Left lobe of liver (tissue), 2 donors: ENCODE measurements at places on chromosomes 12 and 14. TPM values are rescaled to one million over a fixed set of nuclear protein-coding genes. Genes with fewer than 3 reads are reported as not detected.

Gene TMEM30B
- 10.5 TPM for total RNA-seq

Gene COCH
- total RNA-seq = 0.33 TPM

Gene KRT6A
- total RNA-seq = not detected

DNA sequence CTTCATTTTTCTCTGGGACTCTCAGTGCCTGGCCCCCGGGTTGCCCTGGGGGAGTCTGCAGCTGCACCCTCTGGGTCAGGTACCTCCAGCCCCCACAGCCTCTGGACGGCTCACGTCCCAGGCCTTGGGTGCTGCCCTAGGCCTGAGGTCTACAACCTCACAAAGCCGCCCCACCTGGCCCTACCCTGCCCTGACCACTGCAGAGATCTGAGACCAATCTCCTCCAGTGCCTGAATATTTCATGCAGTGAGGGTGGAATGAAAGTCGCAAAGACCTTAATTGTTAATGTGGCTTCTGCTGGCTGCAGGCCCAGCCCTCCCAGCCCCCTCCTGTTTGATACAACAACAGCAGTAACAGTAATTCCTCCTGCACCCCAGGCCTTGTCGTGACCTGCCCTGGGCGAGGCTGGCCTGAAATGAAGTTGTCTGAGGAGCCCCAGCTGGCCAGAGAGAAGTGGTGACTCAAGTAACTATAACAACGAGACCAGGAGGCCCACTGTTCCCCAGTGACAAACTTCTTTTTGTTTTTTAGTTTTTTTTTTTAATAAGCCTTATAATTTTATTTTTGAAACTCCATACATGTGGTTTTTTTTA, 8.8 kb upstream of the CCDC85C start:
- no peak for DNase-seq

DNA sequence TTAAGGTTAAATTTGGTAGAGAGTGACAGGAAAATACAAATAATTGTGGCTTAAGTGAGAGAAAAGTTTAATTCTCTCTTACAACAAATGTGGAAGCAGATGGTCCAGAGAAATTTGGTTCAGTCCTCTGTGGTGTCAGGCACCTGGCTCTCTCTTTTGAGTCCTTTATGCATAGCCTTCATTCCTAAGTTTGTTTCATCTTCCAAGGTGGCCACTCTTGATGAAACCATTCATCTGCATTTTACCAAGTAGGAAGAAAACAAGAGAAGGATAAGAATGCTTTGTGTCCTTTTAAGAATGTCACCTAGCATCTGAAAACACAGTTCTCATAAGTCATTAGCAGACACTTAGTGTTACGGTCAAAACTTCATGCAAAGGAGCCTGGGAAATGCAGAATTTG, 442.5 kb downstream of the CCER1 start:
- DNase-seq = no peak

Gene TMEM63C
- total RNA-seq = 0.35 TPM

DNA sequence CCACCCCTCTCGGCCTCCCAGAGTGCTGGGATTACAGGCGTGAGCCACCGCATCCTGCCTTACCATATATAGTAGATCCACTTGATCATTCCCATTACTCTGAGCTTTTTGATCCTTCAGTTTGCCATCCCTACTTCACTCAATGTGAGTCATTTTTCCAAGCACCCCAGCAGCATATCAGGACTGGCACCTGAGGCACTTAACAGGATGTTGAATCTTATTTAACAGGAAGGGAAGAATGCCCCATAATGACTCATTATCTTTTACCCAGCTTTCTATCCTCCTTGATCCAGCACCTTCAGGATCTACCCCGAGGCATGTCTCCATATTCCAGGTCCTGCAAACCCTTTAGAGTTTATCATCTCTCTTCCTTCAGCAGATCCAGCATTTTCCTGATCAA, 84.9 kb upstream of the CMKLR1 start:
- DNase-seq = no peak

Gene CCDC38
- total RNA-seq = 0.93 TPM

Gene CAPRIN2
- 7.2 TPM for total RNA-seq

- no peak for DNase-seq
These were observed 111.0 kb downstream of the BEGAIN start for GRCh38 chr14:100476012-100476822.

GRCh38 chr12:50100561-50100960, 3.2 kb upstream of the GPD1 start:
- DNase-seq = no peak

Gene CAPZA3
- total RNA-seq = 0.33 TPM

GRCh38 chr14:70692210-70692609, 50.5 kb downstream of the TTC9 start:
- no peak for DNase-seq

- no peak for DNase-seq
These were observed 61.6 kb downstream of the SH2B3 start for GRCh38 chr12:111467092-111467856.

Gene NOS1
- total RNA-seq = 0.08 TPM

- DNase-seq = no peak
These were observed 133.5 kb downstream of the OTOGL start for GRCh38 chr12:80232837-80233236.

Gene ACSM4
- not detected for total RNA-seq

Gene RPS6KL1
- 4.6 TPM for total RNA-seq

DNA sequence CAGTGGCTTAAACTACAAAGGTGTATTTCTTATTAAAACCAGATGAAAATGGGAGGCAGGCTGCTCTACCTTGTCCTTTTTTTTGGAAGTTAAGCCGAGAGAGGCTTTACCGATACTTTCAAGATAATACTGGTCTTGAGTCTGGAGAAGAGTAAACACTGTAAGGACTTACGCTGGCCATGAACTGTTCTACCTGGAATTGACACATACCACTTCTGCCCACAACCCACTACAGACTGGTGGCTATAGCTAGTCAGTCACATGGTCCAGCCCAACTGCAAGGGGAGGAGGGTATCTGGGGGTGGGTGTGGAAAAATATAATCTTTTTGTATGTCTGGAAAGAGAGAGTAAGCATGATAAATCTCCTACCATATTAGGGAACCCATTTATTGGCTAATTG, 4.4 kb upstream of the FUT8 start:
- DNase-seq = no peak

DNA sequence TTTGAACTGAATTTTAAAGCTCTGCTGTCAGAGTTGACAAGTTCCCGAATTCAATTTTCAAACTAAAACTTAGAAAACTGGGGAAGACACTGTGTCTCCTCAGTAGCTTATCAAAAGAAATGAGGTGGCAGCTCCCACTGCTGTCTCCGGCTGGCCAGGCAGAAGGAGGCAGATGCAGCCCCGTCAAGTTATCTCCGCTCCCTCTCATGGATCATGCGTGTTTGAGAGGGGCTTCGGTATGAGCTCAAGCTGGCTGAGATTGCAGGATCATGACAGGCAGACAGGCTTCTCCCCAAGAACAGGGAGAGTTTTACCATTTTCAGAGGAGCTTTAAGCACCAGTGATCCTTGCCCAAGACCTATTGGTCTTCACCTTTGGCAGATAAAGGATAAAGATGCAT, 88.8 kb downstream of the NEDD1 start:
- DNase-seq = no peak

Gene LMO3
- 0.15 TPM for total RNA-seq

GRCh38 chr12:111901182-111901581, 59.2 kb downstream of the MAPKAPK5 start:
- DNase-seq = no peak

DNA sequence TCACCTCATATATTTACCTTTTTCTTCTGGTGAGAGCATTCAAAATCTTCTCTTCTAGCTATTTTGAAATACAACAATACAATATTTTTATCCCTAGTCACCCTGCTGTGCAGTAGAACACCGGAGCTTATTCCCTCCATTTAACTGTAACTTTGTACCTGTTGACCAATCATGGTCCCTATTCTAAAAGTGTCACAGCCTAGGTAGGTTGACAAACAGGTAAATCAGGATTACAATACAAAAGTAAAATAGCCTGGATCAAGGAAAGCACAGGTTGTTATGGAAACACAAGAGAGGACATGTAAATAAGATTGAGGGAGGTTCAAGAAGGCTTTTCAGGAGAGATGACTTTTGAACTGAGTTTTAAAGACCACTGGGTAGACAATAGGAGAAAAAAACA, 670.9 kb downstream of the DIO2 start:
- DNase-seq = no peak

GRCh38 chr14:25116607-25117006, 66.7 kb upstream of the STXBP6 start:
- DNase-seq = no peak

Gene KLHL28
- 6.2 TPM for total RNA-seq

GRCh38 chr14:100609941-100610391, 22.7 kb upstream of the BEGAIN start:
- DNase-seq = no peak

DNA sequence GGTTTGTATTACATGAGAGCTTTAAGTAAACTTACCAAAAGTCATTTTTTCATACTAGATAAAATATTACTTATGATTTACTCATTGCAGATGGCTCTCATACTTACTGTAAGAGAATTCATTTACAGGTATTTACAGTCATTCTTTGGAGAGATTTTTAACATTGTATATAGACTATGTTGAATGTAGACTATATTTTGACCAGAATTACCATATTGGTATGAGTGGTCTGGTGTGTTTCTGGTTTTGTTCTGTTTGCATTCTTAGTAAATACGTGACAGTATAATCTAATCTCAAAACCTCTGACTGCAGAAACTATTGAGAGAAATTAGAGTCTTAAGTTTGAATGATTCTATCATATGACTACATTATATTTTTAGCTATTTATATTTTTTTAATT, 91.1 kb downstream of the USP15 start:
- no peak for DNase-seq

GRCh38 chr14:99707921-99708320, 23.8 kb downstream of the CYP46A1 start:
- peak; percentile 18 for DNase-seq

GRCh38 chr12:124661341-124661740, 93.9 kb upstream of the NCOR2 start:
- no peak for DNase-seq

Gene SERPINA3
- 7,311 TPM for total RNA-seq

- DNase-seq = no peak
These were observed 475.3 kb downstream of the EGLN3 start for GRCh38 chr14:33475623-33476022.

DNA sequence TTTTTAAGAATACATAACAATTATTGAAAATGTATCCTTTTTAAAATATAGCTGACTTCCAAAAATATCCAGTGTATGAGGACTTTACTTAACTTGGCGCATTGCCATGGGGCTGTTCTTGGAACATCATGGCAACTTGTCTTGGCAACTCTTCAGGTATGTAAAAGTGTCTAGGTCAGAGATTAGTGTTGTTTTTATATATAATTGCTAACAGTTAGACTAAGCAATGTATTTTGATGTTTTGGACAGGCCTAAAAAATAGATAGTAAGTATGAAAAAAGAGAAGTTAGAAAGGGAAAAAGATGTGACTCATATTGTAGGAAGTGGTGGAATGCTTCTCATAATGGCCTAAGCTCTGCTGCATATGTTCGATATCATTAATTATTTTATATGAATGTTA, 70.9 kb downstream of the MON2 start:
- peak; percentile 63 for DNase-seq

Gene KRT75
- total RNA-seq = not detected

GRCh38 chr12:96215919-96216273, 21.7 kb downstream of the ELK3 start:
- DNase-seq = peak; percentile 19

DNA sequence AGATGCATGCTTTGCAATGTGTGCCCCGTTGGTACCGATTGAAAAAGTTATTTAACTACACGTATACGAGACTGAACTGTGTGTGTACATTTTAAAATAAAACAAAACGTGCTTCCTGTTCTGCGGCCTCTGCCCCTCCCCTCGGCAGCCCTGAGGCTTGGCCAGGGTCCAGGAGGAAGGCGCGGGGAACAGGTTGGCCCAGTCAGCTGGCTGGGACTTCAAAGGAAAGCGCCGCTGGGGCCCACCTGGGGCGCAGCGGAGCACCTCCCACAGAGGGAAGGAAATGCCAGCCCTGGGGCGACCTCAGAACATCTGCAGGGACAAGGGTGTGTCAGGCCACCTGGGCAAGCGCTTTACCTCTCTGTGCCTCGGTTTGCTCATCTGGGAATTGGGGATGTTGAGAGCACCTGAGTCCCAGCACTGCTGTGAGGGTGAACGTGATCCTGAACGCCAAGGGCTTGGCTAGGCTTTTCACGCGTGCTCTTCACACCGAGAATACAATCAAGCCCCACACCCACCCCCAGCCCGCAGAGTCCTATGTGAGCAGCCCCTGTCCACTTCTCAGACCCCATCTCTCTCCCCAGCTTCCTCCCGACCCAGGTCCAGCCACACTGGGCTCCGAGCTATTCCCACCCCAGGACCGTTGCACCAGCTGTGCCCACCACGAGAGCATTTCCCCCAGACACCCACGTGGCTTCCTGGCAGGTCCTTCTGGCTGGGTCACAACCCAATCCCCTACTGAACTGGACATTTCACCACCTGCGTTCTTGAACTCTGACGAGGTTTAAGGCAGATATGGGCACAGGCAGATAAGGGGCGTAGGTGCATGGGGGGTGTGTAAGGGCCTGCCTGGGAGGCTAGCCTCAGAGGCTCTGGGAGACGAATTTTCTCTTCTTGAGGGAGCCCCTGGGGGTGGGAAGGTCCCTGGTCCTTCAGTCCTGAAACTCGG, 41.9 kb upstream of the NCOR2 start:
- peak; percentile 65 for DNase-seq

- no peak for DNase-seq
These were observed 50.2 kb upstream of the FLRT2 start for GRCh38 chr14:85479771-85480170.

GRCh38 chr12:123096182-123096581, 54.7 kb downstream of the PITPNM2 start:
- no peak for DNase-seq

- DNase-seq = no peak
These were observed 5.5 kb upstream of the GPR132 start for GRCh38 chr14:105070760-105071137.

GRCh38 chr12:78261901-78262300, 431.2 kb downstream of the NAV3 start:
- no peak for DNase-seq

GRCh38 chr14:105475269-105476096, 862 bp downstream of the CRIP2 start:
- DNase-seq = peak; percentile 84

Gene RNASE7
- 0.13 TPM for total RNA-seq

Gene VPS37B
- 6.6 TPM for total RNA-seq

DNA sequence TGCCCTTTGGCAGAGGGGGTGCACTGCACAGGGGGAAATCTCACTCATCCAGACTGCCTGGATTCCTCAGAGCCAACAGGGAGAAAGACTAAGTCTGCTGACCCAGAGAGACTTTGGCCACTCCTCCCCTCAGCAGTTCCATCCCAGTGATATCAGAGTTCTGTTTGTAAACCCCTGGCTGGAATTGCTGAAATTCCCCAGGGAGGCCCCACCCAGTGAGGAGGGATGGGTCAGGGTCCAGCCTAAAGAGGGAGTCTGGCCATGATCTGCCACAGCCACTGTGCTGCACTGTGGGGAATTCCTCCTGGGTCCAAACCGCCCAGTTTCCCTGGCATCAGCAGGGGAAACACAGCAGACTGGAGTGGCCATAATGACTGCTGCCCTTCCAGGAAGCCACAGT, 54.9 kb upstream of the USP15 start:
- no peak for DNase-seq
